ENCODE measurements at places on chromosomes 11 and 22. TPM values are rescaled to one million over a fixed set of nuclear protein-coding genes. Genes with fewer than 3 reads are reported as not detected.
A peak's percentile ranks its signal among the peaks of the same experiment; 100 is the strongest.

GRCh38 chr11:67484847-67485311, 2.1 kb downstream of the AIP start:
- DNase-seq = no peak

DNA sequence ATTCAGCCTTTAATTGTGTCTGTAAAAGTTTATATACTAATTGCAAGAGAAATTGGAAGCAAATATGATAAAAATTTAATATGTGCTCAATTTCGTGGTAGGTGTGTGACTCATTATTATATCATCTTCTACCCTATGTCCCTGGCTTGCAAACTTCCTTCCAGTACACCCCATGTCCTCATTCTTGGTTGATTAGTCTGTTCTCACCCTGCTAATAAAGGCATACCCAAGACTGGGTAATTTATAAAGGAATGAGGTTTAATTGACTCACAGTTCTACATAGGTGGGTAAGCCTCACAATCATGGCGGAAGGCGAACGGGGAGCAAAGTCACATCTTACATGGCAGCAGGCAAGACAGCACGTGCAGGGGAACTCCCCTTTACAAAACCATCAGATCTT, 11.9 kb downstream of the MRGPRX3 start:
- DNase-seq = no peak

GRCh38 chr11:123494195-123495050, 64.4 kb downstream of the GRAMD1B start:
- DNase-seq = no peak

- peak; percentile 38 for DNase-seq
Observed at GRCh38 chr11:40293655-40294348, 1165.7 kb downstream of the LRRC4C start.

DNA sequence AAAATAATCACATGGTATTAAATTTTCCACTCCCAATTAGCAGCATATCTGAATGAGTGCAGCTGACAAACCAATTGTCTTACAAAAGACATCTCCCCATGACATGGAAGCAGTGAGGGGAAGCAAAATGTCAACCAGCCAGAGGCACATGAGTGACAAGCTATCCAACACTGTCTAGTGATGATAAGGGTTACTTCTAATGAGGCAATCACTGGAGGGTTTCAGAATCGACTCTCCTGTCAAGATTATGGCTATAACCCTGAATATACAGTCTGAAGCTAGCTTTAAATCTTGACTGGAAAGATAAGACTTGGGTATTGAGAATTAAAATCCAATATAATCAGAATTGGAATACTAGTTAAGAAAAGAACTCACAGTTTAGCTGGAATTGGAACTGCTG, 50.3 kb downstream of the AMBRA1 start:
- peak; percentile 22 for DNase-seq

DNA sequence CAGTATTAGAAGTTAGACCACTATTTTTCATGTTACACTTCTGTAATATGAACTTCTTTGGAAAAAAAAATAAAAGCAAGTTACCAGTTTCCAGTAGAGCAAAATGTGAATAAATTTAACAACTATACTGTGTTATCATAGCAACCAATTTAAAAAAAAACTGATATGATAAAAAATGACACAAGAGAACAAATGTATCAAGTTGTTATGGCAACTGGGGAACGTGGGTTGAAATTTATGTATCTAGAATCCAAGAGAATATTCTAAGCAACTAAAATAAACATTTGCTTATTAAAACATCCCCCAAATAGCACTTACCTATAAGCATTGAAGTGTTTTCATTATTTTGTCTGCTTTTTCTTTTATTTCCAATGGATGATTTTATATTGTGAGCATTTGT, 442.4 kb downstream of the DLG2 start:
- DNase-seq = no peak

- DNase-seq = no peak
Observed at GRCh38 chr11:5722622-5723021, 13.6 kb upstream of the OR56B1 start.

GRCh38 chr22:26906464-26906863, 249.1 kb downstream of the MIAT start:
- no peak for DNase-seq

GRCh38 chr11:32426192-32426591, 9.1 kb downstream of the WT1 start:
- DNase-seq = no peak

GRCh38 chr11:5380740-5381342, 2.8 kb upstream of the OR51M1 start:
- peak; percentile 70 for DNase-seq

GRCh38 chr11:64926689-64927088, 2.2 kb downstream of the PPP2R5B start:
- DNase-seq = no peak

DNA sequence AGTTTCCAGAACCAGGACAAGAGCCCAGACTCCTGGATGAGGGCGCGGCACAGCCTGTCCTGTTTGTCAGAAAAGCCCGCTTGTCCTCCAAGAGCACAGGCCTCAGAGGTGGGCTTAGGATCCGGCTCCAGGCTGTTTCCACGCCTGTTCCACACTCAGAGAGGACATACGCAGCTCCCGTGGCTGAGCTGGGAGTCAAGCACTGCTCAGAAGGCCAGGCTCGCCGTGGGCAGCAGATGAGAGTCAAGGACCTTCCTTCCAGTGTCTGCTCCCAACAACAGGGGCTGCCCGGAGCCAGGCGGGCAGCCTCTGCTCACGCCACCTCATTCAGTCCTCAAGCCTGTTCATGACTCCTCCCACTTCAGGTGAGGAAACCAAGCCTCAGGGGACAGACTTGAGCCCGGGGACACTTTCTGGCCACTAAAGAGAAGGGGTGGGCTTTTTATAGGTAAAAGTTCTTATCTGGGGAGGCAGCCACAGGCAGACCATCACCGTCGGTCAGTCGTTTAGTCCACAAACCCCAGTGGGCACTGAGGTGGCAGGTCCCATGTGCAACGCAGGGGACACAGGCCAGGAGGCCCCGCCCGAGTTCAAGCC, 3.8 kb downstream of the CYB5R3 start:
- DNase-seq = no peak

DNA sequence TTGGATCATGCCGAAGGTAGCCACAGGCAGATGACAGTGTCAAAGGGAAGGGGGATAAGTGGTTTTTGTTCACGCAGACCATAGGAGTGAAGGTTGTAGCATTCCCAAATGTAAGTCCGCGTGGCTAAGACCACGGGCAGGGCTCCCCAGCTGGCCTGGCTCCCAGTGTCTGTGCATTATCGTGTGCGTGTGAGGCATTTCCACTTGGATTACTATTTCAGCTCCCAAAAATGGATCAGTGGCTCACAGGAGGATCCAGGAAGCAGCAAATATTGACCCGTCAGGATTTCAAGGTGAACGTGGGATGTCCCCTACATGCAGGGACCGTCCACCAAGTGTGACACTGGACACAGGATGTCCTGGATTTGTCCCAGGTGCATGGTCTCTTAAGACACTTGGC, 10.6 kb downstream of the CDKN1C start:
- no peak for DNase-seq

DNA sequence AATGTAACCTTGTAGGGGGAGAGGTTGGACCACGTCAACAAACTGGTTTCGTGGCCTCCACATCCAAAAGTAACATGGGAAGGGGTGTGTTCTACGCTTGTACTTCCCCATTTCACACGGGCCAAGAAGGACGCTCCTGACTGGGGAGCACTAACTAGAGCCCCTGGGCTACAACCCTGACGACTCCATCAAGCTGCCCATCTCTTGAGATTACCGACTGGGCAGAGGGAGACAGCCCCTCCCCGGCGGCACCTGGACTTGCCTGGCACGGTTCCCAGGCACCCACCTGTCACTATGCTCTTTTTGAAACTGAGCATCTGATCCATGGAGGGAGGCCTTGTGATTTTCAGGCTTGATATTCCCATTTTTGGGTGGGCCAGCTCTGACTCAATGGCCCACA, 68.5 kb downstream of the SHANK2 start:
- DNase-seq = no peak

DNA sequence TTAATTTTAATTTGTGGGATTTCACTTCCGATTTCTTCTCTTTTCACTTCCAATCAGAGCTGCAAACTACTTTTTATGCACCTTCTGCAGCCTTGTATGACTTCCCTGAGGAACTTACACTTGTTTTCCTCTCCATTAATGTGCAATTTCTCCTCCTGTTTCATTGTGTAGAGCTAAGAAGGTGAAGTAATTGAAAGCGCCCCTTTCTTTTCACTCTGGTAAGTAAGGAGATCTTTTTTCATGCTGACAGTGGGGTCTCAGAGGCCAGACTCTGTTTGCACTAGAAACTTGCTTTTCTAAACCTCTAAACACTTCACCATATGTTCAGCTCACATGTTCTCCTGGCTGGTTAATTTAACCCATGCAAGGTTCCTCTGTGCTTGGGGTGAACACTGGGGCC, 117.0 kb downstream of the FANCF start:
- no peak for DNase-seq

DNA sequence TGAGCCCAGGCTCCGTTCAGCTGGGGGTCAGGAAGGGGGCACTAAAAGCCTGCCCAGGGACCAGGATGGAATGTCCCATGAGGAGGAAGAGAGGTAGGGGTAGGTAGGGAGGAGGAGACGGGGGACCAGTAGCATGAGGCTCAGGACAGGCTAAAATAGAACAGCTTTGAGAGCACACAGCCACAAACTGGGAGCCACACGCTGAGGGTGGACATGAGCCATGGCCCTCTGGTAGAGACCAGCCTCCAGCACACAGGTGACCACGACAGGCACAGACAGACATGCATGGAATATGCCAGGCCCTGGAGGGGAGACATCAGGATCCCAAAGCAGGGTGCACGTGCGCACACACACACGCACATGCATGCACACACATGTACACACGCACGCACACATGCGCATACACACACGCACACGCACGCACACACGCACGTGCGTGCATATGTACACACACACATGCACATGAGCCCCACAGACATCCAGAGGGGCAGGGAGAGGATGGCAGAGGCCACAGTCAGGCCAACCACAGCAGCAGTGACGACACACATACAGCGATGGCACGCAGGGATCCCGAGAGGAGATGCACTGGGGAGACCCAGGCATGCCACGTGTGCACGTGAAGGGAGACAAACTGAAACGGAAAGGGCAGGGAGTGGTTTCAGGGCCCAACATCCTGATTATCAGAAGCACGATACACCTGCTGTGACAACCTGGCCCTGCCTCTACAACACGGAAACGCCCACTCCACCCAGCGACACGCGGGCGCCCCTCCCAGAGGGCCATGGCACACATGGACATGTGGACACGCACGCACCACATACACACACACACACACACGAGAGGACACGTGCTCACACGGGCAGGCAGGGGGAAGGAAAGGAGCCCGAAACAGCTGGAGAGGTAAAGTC, 25.7 kb downstream of the LRRC10B start:
- no peak for DNase-seq

DNA sequence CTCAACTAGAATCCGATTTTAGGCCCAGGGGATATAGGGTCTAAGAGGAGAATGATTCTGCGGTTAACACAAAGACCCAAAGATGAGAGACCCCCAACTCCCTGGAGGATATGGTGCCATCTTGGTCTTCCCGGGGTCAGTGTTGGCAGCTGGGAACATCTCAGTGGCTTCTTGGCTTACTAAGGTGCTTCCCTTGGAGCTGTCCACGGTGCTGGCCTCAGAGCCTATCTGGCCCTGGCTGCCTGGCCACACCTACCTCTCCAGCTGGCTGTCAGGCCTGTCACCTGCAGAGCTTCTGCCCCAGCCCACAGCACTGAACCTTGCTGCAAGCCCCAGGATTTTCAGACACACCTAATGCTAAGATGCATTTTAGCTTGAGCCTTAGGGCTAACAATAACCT, 70.7 kb upstream of the THY1 start:
- peak; percentile 70 for DNase-seq

- no peak for DNase-seq
Observed at GRCh38 chr11:37504921-37505320, 906.9 kb upstream of the RAG2 start.

- DNase-seq = no peak
Observed at GRCh38 chr11:95727620-95728019, 62.0 kb downstream of the FAM76B start.

The IGSF9B gene
- total RNA-seq = 0.04 TPM

The TRIM44 gene
- total RNA-seq = 62.5 TPM

The NXPE1 gene
- total RNA-seq = 0.45 TPM

The TRIM49 gene
- not detected for total RNA-seq

The TRIM29 gene
- 1.4 TPM for total RNA-seq

The NCAPH2 gene
- 83.2 TPM for total RNA-seq

The MAJIN gene
- total RNA-seq = 0.24 TPM

The OR51B2 gene
- 4.0 TPM for total RNA-seq

The MN1 gene
- total RNA-seq = 0.02 TPM

The AMPD3 gene
- total RNA-seq = 17.9 TPM

The PKP3 gene
- 102 TPM for total RNA-seq

The NFAM1 gene
- 0.18 TPM for total RNA-seq

The DEFB108B gene
- total RNA-seq = not detected

The FZD4 gene
- total RNA-seq = 6.1 TPM

The YAP1 gene
- 0.18 TPM for total RNA-seq

The CAPN1 gene
- total RNA-seq = 195 TPM

The FGF19 gene
- 0.11 TPM for total RNA-seq

Data from K562 (cell line).